ENCODE measurements at places on chromosomes 2 and 18.

- DNase-seq: no peak
Measured at GRCh38 chr2:236446521-236446920, 123.1 kb upstream of the ACKR3 start.

- DNase-seq: no peak
Measured at GRCh38 chr2:240820607-240821428, 799 bp upstream of the KIF1A start.

GRCh38 chr2:11829947-11830707 is 83.7 kb downstream of the LPIN1 start:
- peak; percentile 26 for DNase-seq

GRCh38 chr2:12776521-12776961 is 59.8 kb downstream of the TRIB2 start:
- DNase-seq: no peak

DNA sequence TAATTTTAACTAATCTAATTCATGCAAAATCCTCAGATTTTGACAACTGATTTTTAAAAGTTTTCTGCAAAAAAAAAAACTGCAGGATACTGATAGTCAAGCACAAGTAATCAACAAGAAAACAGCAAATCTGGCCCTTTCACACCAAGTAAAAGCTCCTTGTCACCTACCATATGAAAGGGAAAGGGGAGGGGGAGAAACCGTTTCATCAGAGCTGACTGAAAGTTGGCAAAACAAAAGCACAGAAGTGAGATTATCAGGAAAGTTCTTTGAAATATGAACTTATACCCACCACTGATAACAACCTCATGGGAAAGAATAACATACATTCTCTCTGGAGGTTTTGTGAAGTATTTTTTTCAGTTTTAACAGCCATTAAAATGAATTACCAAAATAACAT is 38.7 kb downstream of the ZNF521 start:
- DNase-seq: no peak

GRCh38 chr2:26529406-26530239 is 51.7 kb upstream of the OTOF start:
- DNase-seq: no peak

GRCh38 chr2:220915092-220915623 is 656.9 kb downstream of the EPHA4 start:
- no peak for DNase-seq

DNA sequence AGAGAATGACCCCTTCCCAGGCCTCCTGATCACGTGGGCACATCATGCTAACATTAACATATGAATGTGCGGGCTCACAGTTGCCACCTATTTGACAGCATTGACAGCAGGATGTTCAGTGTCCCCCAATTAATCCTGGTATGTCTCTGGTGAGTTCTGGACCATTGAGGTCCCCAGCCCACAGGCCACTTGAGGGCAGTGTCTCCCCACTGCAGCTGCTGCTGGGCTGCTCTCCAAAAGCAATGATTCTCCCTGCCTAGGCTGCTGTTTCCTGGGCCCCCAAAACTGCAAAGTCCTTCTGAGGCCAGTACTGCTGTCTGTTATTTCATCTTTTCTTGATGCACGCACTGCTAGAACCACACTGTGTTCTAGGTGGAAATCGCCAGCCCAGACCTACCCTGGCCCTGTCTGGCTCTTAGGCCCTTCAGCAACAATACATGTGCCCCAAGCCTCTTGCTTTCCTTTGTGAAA is 52.7 kb upstream of the MAPK4 start:
- DNase-seq: no peak

GRCh38 chr2:175576270-175576669 is 394.8 kb upstream of the ATP5MC3 start:
- DNase-seq: no peak

GRCh38 chr18:35042389-35043071 is 1.3 kb downstream of the MAPRE2 start:
- DNase-seq: no peak

GRCh38 chr2:154704991-154705390 is 6.5 kb downstream of the KCNJ3 start:
- no peak for DNase-seq

- no peak for DNase-seq
Measured at GRCh38 chr18:26538524-26538923, 9.8 kb downstream of the KCTD1 start.

GRCh38 chr2:205543262-205543843 is 138.9 kb upstream of the NRP2 start:
- DNase-seq: no peak

DNA sequence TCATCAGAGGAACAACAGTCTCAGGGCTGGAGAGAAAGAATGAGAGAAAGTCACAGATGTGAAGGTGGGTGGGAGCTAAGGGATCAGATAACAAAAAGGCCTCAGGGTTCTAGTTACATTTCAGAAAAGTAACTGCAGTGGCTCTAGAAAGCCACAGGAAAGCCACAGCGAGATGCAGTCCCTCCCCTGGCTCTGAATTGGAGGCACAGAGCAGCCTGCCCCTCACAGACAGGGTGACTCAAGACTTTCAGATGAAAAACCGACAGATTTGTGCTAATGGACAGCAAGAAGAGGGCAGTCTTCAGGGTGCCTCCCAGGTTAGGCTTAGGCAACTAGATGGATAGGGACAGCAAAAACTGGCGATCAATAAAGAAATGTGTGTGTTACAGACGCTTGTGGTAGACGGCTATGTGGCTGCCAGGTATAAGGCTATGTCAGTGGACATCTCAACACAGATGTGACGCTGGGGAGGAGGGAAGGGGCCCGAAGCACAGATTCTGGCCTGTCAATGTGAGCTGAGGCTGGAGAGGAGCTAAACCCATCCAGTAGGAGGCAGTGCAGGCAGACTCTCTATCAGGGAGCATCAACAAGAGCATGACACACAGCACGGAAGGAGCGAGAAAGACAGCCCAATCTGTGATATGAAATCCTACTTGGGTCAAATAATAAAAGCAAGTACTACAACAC is 26.2 kb downstream of the UNC50 start:
- DNase-seq: no peak

DNA sequence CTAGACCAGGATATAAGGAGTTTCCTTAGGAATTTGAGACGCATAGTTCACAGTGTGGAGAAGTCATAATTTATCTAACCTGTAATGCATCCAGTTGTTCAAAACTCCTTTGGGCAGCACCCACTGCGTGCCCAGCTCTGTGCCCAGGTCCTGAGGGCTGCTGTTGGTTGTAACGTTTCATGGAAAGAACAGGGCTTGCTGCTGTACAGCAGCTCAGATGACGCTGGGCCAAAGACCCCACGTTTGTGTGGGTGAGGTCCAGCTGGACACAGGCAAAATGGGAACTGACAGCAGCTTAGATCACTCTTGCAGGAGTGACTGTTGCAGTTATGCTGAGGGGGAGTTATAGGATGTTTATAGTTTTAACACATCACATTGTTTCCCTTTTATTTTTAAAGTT is 30.0 kb upstream of the HS6ST1 start:
- DNase-seq: no peak

GRCh38 chr2:149399934-149400615 is 69.7 kb downstream of the LYPD6 start:
- DNase-seq: no peak

GRCh38 chr18:45325778-45326177 is 289.5 kb upstream of the SLC14A2 start:
- no peak for DNase-seq

DNA sequence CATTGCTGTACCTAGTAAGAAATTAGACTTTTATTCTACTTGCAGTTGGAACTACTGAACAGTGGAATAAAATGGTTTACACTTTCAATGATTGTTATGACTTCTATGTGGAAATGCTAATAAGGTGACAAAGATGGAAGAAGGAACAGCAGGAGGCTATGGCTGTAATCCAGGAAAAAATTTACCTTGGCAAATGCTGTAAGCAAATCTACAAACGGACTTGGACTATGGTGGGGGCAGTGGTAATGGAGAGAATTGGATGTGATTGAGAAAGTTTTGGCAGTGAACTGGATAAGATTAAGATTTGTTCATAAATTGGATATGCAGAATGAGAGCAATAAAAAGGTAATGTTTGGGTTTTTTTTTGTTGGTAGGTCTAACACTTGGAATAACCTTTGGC is 111.0 kb upstream of the ERBB4 start:
- no peak for DNase-seq

DNA sequence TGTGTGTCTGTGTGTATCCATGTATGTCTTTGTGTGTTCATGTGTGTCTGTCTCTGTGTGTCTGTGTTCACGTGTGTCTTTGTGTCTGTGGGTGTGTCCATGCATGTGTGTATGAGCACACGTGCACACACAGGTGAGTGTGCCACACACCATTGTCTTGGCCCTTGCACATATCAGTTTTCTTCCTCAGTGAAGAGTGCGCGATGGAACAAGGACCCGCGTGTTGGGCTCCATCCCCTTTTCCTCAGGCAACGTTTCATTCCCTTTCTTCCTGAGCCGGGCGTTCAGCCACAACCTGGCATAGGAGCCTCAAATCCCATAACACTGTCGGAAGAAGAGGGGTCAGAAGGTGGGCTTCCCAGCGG is 74.3 kb downstream of the PTGR3 start:
- no peak for DNase-seq

Measured in activated CD8-positive, alpha-beta memory T cell treated with anti-CD3 and anti-CD28 coated beads for 4 hours (primary cell).